Naive thymus-derived CD8-positive, alpha-beta T cell (primary cell): ENCODE measurements at places on chromosomes 6 and 20. TPM values are rescaled to one million over a fixed set of nuclear protein-coding genes. Genes with fewer than 3 reads are reported as not detected.
A peak's percentile ranks its signal among the peaks of the same experiment; 100 is the strongest.

- DNase-seq = no peak
Measured at GRCh38 chr6:160070427-160070826, 51.2 kb upstream of the SLC22A1 start.

- DNase-seq = no peak
Measured at GRCh38 chr6:11458509-11458908, 79.0 kb upstream of the TMEM170B start.

- DNase-seq = no peak
Measured at GRCh38 chr6:34494973-34495372, 29.1 kb downstream of the PACSIN1 start.

The DPPA5 gene
- not detected for total RNA-seq

The HELZ2 gene
- 24.4 TPM for total RNA-seq

DNA sequence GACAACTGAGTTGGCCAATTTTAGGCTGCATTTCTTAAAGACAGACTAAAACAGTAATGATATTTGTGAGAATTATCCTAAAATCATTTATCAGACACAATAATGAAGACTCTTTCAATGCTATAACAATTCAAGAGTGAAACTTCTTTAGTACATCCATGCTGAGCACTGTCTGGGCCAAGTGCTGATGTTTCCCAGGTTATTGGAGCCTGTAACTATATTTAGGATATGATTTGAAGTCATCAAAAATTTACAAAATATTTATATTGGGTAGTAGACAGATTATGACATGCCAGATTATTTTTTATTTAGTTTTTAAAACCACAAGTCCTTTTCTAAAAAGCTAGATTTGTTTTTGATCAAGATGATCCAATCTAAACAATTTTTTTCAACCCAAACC is 45.1 kb downstream of the FHL5 start:
- no peak for DNase-seq

DNA sequence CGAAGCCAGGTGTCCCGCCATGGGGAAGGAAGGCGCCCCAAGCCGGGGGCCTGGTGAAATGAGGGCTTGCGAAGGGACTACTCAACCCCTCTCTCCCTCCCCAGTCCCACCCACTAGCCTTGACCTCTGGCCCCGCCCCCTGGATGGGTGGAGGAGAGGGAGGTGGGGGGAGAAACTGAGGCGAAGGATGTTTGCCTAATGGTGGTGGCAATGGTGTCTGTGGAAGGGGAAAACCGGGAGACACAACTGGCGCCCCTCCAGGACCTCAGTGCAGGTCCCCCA is at the start of gene POU5F1:
TSS of gene POU5F1 (minus strand) at position 83 of the 282 bp plus-strand sequence. CDS start at position 21, 62 bp downstream.
- no peak for DNase-seq

DNA sequence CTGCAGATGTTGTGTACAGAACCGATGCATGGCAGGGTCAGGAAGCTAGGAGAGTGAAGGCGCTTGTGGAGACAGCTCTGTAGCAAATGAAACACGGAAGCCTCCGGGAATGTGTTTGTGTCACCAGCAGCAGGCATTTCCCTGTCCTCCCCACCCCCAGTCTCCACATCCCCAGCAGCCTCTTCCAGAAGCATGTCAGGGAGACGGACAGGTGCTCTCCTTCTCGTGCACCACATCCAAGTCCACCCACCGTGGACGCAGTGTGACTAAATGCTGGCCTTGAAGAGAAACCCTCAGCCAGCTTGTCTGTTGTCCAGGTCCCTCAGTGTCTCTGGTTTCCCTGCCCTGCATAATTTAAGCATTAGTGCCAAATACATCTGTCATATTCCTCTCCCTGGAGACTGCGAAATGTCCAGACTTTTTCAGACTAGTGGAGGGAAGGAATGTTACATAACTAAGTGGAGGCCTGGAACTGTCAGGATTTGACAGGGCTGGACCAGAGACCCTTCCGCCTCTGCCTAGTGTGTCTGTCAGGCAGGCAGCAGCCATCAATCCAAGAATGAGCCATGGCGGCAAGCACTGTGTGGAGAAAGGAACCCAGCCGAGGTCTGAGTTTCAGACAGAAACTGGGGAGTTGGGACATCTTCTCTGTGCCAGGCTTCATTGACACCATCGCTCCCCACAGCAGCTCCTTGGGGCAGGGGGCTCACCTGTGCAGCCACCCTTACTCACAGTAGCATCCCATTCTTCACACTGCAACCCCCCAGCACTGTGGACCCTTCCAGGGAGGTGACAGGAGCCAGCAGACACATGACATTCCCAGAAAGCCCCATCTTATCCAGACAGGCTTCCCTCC is 26.6 kb upstream of the PI16 start:
- DNase-seq = no peak

DNA sequence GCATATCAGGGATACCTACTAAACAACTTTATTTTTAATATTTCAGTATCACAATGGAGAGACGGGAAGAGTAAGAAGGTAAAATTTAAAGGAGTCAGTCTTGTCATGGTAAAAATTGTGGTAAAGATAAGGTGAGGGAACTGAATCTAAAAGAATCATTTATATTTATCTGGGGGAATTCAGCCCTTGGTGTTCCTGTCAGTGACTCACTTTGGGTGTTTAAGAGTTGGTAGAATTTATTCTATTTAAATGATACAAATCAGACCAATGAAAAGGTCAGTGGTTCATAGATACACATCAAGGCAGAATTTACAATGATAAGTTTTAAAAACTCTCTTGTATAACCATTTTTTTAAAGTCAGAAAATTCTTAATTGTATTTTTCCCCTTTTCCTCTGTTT is 164.4 kb downstream of the CDKAL1 start:
- no peak for DNase-seq

DNA sequence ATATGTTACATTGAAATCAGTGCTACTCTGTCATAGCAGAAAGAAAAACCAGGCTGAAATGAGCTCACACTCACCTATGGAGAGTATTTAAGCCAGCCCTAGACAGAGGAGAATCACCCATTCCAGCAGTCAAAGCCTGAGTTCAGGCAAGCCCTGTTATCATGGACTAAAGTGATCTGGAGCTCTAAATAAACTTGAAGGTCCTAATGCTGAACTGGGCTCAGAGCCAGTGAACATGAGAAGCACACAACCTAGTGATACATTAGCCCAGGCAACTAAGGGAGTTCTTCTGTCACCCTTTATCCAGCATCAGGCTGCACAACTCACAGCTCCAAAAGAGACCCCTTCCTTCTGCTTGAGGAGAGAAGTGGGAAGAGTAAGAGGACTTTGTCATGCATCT is 425.0 kb downstream of the COL12A1 start:
- no peak for DNase-seq

The VIP gene
- total RNA-seq = not detected

DNA sequence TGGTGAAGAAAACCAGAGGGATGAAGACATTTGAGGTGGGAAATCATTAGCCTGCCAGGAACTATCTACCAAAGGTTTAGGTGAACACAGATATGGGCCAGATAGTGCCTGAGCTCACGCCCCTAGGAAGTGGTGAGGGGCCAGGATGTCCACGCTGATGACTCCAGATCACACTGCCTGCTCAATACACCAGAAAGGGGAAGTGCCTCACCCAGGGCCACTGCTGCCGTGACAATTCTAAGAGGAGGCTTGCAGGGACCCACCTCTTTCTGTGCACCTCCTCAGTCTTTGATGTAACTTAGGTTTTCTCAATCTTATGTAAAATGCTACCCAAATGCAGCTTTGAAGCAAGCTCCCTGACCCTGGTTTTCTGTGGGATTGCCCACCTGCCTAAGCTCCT is 5.4 kb upstream of the RAB44 start:
- DNase-seq = no peak

The NINL gene
- total RNA-seq = 4.2 TPM

- DNase-seq = no peak
Measured at GRCh38 chr6:97963193-97963592, 680.2 kb upstream of the MMS22L start.

GRCh38 chr6:130090796-130091195 is 72.4 kb downstream of the L3MBTL3 start:
- no peak for DNase-seq

DNA sequence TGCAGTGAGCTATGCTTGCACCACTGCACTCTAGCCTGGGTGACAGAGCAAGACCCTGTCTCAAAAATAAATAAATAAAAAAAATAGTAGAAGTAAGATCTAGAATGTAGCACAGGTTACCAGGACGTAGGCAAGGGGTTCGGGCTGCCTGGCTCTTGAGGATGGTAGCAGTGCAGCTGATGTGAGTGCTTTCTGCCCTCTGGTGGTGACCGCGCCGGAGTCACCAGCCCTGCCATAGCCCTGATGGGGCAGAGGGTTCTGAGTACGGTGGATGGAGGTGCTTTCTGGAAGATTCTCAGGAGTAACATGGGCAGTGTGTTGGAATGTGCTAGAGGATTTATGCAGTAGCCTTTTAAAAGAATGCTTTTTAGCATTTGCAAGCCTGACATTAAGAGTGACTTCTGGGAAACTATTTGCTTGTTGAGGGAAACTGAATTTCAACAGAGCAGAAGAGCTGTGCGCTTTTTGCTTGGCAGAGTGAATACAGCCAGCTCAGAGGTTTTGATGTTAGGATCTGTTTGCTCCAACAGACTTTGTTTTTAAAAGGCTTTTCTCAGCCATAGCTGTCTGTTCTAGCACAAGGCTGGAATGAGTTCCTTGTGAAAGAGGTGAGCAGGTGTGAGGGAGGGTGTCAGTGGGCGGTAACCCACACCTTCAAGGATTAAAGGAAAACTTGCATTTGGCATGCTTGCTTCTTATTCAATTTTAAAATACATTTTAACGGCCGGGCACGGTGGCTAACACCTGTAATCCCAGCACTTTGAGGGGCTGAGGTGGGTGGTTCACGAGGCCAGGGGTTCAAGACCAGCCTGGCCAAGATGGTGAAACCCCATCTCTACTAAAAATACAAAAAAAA is 65.9 kb downstream of the PTPN1 start:
- DNase-seq = peak; percentile 22

DNA sequence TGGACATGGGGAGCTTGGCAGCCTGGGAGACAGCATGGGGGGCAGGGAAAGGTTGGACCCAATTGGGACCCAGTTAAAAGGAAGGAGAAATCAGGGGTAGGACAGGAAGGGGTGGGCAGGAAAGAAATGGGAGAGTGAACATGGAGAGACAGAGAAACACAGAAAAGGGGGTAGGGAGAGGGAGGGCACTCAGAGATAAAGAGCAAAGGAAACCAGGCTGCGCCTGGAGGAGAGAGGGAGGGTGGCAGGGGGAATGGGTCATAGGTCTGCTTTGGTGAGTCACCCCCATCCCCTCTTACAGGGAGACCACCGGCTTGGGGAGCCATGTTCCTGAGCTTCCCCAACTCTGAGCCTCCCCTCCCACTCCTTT is 46.7 kb downstream of the RAB44 start:
- no peak for DNase-seq

- DNase-seq = no peak
Measured at GRCh38 chr6:48036316-48036715, 74.7 kb downstream of the PTCHD4 start.

DNA sequence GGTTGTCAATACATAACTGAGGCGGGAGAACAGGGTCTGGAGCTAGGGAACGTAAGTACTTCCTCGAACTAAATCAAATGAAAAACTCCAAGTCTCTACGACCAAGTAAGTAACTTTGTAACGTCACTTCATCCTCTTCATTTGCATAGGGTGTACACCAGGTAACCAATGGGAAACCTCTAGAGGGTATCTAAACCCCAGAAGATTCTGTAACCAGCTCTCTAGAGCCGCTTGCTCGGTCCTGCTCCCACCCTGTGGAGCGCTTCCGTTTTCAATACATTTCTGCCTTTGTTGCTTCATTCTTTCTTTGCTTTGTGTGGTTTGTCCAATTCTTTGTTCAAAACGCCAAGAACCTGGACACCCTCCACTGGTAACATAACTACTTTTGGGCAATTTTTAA is 133.5 kb upstream of the TMEM170B start:
- no peak for DNase-seq

GRCh38 chr6:147508042-147508865 is at the start of gene SAMD5:
Gene SAMD5 (plus strand): TSS chr6:147508690. CDS start chr6:147508929, 239 bp downstream.
- DNase-seq = no peak

The GTF2H4 gene
- 30.0 TPM for total RNA-seq

The ELOVL4 gene
- total RNA-seq = 1.8 TPM

DNA sequence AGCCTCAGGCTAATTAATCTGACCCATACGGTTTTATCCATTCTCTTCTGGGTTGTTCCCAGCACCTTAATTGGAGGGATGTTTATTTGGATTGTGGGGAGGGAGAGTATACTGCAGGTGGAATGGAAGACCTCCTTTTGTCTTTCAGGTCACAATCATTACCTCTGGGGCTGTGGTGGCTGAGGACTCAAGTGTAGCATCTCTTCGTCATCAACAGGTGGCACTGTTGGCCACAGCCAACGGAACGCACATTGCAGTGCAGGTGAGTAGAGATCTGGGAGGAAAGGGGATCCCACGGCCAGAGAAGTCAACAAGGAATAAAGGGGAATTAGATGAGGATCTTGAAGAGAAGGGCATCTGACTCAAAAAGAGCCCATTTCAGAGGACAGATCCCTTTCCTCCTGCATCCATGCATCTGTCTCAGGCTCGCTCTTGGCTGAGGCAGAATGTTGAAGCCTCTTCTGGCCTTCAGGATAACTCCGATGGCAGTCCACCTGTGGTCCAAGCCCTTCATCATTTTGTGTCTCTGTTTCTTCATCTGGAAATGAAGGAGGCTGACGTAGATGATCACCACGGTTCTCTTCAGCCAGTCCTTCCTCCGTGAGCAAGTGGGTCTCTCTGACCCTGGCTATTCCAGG is 3.2 kb upstream of the DEF6 start:
- peak; percentile 55 for DNase-seq

- no peak for DNase-seq
Measured at GRCh38 chr20:63002511-63002910, 4.3 kb downstream of the BHLHE23 start.

DNA sequence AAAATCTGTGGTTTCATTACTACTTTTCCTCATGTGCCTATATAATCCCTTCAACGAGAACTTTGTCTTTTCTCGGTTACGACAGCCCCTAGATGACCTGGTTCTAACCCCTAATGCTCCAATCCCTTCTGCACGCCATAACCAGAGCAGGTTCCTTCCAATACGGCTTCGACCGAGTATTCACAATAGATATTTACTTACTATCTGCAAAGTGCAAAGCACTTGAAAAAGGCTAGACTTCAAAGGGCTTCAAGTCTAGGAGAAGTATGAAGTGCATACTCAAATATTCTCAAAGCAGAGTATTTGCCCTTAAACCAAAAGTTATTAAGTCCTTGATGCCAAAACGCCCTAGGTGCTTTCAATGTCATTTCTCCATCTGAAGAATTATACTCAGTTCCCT is 63.4 kb upstream of the NHSL1 start:
- no peak for DNase-seq

The ZBTB9 gene
- 10.6 TPM for total RNA-seq

The SCGN gene
- not detected for total RNA-seq
